Brain pericyte (primary cell): ENCODE measurements at places on chromosomes 5 and 9.

GRCh38 chr5:122697191-122697590 is 77.7 kb upstream of the SNX2 start:
- no peak for DNase-seq

GRCh38 chr5:176545737-176546509 is 3.2 kb upstream of the CDHR2 start:
- DNase-seq = no peak

DNA sequence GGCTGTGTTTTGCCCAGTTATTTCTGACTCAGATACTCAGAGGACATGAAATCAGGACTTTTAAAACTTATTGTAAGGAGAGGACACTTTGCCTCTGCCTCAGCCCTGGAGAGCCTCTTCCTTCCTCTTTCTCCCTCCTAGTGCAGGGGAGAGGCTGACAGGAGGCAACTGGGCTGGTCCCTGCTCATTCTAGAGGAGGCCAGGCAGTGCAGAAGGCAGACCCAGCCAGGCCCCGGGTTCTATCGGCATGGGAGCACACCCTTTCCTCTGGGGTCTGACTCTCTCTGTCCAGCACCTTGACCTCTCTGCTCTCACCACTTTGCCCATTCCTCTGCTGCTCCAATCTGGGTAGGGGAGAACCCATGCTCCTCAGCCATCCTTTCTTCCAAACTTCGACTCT is 16.0 kb upstream of the SMIM32 start:
- DNase-seq = no peak

DNA sequence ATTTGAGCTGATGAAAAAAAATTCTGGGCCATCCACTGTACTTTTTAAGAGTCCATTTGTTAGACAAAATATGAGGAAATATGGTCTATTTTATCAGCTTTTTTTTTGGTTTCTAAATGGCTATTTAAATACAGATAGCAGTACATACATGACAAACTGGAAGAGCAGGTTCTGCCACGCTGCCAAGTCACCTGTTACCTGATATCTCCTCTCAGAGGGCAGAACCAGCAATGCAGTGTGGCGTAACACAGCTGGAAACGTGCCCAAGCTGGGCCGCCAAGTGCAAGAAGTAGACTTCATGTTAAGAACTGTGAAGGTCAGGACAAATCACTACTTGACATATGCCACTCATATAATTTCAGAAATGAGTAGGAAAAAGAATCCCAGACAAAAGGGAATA is 8.1 kb downstream of the MCIDAS start:
- no peak for DNase-seq

- no peak for DNase-seq
These were observed 82.2 kb upstream of the CXCL14 start for GRCh38 chr5:135660826-135661575.

DNA sequence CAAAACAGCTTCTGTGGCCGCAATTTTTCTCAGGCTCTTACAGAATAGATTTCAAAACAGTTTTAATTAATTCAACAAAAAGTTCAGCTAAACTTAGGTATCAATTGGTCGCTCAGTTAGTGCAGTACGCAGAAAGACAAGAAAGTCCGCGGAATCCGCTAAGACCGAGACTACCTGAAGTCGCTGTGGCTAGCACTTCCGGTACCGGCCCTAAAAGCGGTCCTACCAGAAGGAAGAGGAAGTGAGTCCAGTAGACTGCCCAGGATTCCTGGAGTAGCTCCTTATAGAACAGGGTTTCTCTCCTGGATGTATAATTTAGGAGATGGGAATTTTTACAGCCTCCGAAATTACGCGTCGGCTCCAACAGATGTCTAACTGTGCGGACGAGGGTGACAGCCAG is 16.6 kb upstream of the PCDHB2 start:
- DNase-seq = no peak

GRCh38 chr5:105816961-105817360 is 1853.8 kb downstream of the EFNA5 start:
- DNase-seq = no peak

DNA sequence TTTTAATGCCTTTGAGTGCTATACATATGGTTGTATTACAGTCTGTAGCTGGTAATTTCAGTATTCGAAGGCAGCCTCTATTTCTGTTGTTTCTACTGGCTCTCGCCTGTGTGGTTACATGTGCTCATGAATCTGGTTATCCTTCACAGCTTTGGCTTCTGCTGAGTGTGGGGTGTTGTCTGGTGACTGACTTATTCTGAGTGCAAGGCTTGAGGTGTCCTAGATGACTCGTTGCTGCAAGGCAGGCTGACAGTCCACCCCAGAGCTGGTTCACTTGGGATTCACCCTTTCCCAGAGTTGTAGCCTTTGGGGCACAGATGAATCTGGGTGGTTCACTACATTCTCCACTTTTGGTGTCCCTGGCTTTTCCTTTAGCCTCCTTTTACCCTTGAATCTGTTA is 41.4 kb downstream of the PDE8B start:
- DNase-seq = no peak

DNA sequence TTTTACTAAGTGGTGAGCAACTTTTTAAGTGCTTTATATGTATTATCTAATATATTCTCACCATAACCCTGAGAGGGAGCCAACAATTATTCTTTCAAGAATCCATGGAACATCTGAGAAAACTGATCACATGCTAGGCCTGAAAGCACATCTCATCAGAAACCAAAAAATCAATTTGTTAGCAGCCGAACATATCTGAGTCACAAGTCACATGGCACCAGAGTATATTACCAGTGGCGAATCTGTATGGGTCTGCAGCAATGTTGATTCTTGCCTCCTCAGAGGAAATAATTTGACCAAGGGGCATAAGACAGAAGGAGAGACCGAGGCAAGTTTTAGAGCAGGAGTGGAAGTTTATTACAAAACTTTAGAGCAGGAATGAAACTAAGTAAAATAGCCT is 25.3 kb upstream of the SIL1 start:
- DNase-seq = no peak

- no peak for DNase-seq
These were observed 397.9 kb upstream of the PIK3R1 start for GRCh38 chr5:67817652-67818051.

DNA sequence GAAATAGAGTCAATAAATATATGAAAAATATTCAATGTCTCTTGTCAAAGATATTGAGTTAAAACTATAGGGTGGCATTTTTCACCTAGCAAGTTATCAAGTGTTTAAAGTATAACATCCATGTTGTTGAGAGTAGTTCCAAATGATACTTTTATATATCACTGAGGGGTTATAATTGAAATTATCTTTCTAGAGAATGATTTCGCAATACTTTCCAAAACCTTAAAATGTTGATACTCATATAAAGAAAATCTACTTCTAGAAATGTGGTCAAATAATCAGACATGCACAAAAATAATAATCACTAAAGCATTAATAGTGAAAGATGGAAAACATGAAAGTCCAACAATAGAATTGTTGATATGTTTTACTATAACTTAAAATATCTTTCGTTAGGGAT is 50.1 kb downstream of the OXCT1 start:
- no peak for DNase-seq

DNA sequence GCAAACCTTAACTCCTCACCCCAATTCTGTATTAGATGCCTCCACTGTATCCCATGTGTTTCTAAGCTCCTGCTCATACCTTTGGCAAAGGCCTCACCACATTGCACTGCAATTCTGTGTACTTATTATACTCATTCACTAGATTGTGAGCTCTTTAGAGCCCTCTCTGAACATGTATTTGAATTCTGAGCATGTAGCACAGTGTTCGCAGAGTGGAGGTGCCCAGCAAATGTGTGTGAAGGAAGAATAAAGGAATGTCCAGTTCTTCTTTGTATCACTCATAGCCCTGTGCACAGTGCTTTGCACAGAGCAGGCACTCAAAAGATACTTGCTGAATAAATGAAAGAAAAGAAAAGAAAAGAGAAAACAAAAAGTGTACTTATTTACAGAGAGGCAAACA is 301.1 kb upstream of the EFNA5 start:
- DNase-seq = no peak

- DNase-seq = no peak
These were observed 57.5 kb upstream of the GNA14 start for GRCh38 chr9:77705636-77706035.

- no peak for DNase-seq
These were observed 139.9 kb upstream of the ACOT12 start for GRCh38 chr5:81533629-81534405.

- DNase-seq = no peak
These were observed 18.4 kb upstream of the CNTLN start for GRCh38 chr9:17116400-17116837.

GRCh38 chr9:136058801-136059302 is 36.2 kb downstream of the NACC2 start:
- DNase-seq = no peak

- no peak for DNase-seq
These were observed 721 bp downstream of the GIN1 start for GRCh38 chr5:103119070-103119764.

- no peak for DNase-seq
These were observed 9.9 kb downstream of the RBM27 start for GRCh38 chr5:146213210-146213826.

- DNase-seq = no peak
These were observed 36.7 kb downstream of the SARDH start for GRCh38 chr9:133701321-133701980.

DNA sequence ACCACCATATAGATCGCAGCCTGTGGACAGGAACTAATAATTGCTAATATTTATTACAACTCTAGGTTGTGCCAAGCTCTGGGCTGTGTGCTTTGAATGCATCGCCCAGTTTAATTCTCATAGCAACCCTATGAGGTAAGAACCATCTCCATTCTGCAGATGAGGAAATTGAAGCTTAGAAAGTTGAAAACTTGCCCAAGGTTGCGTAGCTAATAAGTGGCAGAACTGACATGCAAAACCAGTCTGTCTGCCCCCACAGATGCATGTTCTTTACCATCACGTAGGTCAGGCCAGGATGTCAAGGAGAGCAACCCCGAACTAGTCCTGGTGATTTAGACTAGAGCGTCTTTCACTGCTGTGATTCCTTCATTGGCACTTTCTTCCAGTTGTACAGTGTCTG is 15.6 kb downstream of the WWC1 start:
- DNase-seq = no peak

GRCh38 chr9:131255676-131256197 is 20.6 kb downstream of the FAM78A start:
- DNase-seq = no peak

DNA sequence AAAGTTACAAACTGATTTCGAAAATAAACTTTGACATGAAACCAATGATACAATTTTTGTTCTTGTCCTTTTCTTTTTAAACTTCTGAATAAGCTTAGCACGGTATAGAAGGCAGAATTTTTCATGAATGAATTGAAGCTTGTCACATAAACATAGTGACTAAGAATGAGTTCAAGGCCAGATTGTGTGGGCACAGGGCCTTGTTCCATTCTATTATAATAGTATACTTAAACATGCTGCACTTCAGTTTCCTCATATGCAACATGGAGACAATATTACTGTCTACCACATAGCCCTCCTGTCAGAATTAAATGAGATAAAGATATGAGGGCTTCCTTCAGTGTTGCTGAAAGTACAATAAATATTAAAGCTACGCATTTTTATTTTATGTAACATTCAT is 204.2 kb upstream of the HAPLN1 start:
- no peak for DNase-seq

DNA sequence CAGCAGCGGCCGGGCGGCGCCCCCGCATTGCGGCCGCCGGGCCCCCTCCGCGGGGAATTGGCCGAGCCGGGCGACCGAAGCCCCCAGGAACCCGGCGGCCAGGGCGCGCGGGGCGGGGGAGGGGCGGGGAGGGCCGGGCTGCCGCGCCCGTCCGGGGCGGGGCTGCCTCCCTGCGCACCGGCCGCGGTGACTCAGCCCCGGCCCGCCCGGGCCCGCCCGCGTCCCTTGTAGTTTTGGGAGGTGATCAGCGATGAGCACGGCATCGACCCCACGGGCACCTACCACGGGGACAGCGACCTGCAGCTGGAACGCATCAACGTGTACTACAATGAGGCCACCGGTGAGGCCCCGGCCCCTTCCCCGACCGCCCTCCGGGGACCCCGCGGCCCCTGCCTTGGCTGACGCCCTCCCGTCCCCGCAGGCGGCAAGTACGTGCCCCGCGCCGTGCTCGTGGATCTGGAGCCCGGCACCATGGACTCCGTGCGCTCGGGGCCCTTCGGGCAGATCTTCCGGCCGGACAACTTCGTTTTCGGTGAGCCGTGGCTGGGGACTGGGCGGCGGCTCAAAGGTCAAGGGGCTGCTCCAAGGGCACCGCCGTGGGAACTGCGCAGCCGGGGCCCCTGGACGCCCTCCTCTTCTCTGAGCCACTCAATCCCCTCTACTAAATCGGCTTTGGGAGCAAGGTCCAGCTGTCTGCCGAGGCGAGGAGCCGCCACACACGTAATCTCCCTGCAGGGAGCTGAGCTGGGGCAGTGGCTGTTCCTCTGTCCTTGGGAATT is 592 bp downstream of the TUBB4B start:
- no peak for DNase-seq

DNA sequence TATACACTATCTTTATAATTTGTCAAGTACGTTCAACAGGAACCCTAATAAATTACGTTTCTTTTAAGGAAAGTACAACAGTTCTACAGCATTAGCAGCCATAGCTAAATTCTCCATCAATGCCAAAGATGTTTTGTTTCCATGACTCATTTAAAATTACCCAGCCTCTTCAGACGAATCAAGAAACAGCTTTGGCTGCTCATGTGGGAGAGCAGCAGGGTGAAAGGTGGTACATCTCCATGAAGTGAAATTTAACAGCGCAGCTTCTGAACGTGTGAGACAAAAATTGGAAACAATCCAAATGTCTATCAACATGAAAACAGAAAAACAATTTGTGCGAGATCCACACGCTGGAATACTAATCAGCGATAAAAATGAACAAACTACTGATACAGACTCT is 327.3 kb upstream of the CDH6 start:
- DNase-seq = no peak

GRCh38 chr5:125659316-125660023 is 763.7 kb upstream of the GRAMD2B start:
- DNase-seq = peak; percentile 71

DNA sequence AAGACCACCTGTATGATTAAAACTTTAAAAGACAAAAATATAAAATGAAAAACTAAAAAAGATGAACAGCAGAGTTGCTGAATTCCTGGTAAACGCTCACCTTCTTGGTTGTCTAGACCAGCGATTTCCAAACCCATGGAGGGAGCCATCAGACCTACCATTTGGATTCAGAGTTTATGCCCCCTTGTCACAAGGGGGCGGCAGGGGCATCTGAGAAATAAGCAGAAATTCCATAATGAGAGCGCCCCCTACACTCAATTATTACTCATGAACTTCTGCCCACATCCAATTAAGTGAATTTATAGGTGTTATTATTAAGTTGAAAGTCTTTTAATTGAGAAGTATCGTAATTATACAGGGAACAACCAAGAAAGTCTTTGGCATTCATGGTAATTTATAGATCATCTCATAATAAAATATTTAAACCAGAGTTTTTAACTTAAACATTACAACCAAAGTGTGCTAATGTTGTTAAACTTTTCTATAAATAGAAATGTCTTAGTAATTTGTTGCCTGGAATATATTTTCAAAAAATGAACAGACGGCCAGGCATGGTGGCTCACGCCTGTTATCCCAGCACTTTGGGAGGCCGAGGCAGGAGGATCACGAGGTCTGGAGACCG is 35.2 kb upstream of the SPATA31C2 start:
- no peak for DNase-seq
